ENCODE measurements at places on chromosomes 5 and 9.

- H3K27me3 ChIP-seq = no peaks in the 10 kb centered on the region
- H3K36me3 ChIP-seq = peaks cover 2% of the 10 kb centered on the region
- peak; percentile 25 for DNase-seq
- H3K4me1 ChIP-seq = peaks cover 19% of the 10 kb centered on the region
- peak overlapping the region; percentile 60 for H3K4me3 ChIP-seq
Observed at GRCh38 chr9:136484153-136485048, 1.6 kb upstream of the SEC16A start.

DNA sequence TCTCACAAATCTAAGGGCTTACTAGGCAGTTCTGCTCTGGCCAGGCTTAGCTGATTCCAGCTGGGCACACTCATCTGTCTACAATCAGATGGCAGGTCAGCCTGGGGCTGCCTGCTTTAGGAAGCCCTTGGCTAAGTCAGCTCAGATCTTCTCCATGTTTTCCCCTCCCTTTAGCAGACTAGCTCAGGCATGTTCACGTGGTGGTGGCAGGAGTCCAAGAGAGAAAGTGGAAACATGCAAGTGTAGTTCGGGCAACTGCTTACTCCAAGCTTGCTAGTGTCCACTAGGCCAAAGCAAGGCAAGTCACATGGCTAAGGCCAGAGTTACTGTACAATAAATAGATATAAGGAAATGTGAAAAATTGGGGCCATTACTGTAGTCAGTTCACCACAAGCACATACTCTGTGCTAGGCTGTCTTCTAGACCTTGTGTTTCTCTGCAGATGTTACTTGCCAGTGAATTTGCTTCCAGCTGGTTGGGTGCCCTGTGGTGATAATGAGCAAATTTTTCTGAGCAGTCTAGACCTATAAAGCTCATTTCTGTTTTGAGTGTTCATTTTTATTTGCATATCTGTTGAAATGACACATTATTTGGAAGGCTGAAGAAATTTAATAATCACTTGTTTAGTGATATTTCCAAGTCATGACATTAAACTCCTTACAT lies 38.3 kb downstream of the RECK start:
- H3K27ac ChIP-seq = no peak overlapping the region
- no peak for DNase-seq
- H3K27me3 ChIP-seq = no peaks in the 10 kb centered on the region
- peaks cover 9% of the 10 kb centered on the region for H3K4me1 ChIP-seq
- H3K4me3 ChIP-seq = no peak overlapping the region
- H3K36me3 ChIP-seq = peaks cover 7% of the 10 kb centered on the region

- H3K27ac ChIP-seq = no peak overlapping the region
- no peak for DNase-seq
- H3K36me3 ChIP-seq = peaks cover 11% of the 10 kb centered on the region
- no peaks in the 10 kb centered on the region for H3K4me1 ChIP-seq
Observed at GRCh38 chr9:122325124-122325523, 45.7 kb upstream of the PTGS1 start.

- DNase-seq = no peak
- no peak overlapping the region for H3K27ac ChIP-seq
- H3K4me3 ChIP-seq = no peak overlapping the region
- H3K36me3 ChIP-seq = no peaks in the 10 kb centered on the region
- H3K4me1 ChIP-seq = no peaks in the 10 kb centered on the region
- H3K27me3 ChIP-seq = peaks cover 9% of the 10 kb centered on the region
Observed at GRCh38 chr9:68913054-68913453, 100.9 kb downstream of the PRKACG start.

- no peak overlapping the region for H3K27ac ChIP-seq
- no peak overlapping the region for H3K4me3 ChIP-seq
- peaks cover 2% of the 10 kb centered on the region for H3K36me3 ChIP-seq
- DNase-seq = no peak
Observed at GRCh38 chr5:128491291-128491690, 46.8 kb downstream of the FBN2 start.

DNA sequence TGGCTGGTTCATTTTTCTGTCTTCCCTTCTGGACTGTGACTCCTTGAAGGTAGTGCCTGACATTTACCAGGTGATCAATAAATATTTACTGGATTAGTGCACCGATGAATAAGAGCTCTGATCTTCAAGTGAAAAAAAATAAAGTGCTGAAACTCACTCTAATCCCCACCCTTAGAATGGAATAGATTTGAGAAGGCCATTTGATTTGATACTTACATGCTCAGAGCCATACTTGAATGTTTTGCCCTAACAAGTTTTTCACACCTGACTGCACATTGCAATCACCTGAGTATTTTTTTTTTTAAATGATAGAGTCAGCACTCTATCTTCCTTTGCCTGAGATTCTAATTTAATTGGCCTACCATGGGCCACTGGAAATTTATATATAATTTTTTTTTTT lies 105.7 kb downstream of the LRRC70 start:
- H3K27me3 ChIP-seq = peaks cover 6% of the 10 kb centered on the region
- H3K4me3 ChIP-seq = no peak overlapping the region
- DNase-seq = no peak
- H3K4me1 ChIP-seq = no peaks in the 10 kb centered on the region

DNA sequence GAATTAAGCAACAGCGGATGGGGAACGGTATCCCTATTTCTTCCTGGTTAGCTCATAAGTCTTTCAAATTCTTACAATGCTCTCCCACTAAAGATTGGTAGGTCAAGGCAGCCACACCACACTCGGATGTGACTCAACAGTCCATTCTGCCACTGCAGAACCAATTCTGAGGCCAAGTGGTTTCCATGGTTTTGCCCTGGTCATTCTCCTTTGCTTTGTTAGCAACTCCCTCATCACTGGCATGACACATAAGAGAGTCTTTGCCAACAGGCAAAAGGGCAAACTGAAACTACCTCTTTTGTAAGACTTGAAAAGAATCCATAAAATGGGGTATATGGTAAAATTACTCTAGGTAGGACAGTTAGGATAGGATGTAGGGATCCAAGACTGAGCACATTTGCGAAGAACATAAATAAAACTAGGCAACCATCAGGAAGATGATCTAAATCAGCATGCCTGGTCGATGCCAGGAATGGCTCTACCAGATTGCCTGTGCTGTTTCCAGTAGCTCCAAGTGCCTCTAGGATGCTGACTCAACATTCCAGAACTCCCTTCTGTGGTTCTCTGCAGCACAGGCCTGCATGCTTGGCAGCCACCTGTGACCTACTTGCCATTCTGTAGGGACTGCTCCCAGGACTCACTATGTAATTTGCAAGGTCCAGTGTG lies 105.4 kb downstream of the DCP2 start:
- H3K4me1 ChIP-seq = no peaks in the 10 kb centered on the region
- no peaks in the 10 kb centered on the region for H3K27me3 ChIP-seq
- no peak overlapping the region for H3K27ac ChIP-seq
- DNase-seq = no peak

GRCh38 chr9:115164511-115164974 lies 46.6 kb upstream of the TNC start:
- no peaks in the 10 kb centered on the region for H3K36me3 ChIP-seq
- H3K27me3 ChIP-seq = peaks cover 12% of the 10 kb centered on the region
- no peak for DNase-seq
- no peak overlapping the region for H3K4me3 ChIP-seq
- no peak overlapping the region for H3K27ac ChIP-seq
- H3K4me1 ChIP-seq = no peaks in the 10 kb centered on the region

DNA sequence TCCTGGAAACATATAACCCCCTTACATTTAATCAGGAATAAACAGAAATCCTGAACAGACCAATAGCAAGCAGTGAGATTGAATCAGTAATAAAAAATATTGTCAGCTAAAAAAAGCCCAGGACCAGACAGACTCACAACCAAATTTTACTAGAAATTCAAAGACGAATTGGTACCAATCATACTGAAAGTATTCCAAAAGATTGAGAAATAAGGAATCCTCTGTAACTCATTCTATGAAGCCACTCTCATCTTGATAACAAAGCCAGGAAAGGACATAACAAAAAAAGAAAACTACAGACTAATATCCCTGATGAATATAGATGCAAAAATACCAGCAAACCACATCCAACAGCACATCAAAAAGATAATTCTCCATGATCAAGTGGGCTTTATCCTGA lies 714.0 kb downstream of the SEMA5A start:
- H3K4me1 ChIP-seq = no peaks in the 10 kb centered on the region
- H3K27me3 ChIP-seq = no peaks in the 10 kb centered on the region
- no peak for DNase-seq
- H3K4me3 ChIP-seq = no peak overlapping the region
- H3K36me3 ChIP-seq = no peaks in the 10 kb centered on the region

DNA sequence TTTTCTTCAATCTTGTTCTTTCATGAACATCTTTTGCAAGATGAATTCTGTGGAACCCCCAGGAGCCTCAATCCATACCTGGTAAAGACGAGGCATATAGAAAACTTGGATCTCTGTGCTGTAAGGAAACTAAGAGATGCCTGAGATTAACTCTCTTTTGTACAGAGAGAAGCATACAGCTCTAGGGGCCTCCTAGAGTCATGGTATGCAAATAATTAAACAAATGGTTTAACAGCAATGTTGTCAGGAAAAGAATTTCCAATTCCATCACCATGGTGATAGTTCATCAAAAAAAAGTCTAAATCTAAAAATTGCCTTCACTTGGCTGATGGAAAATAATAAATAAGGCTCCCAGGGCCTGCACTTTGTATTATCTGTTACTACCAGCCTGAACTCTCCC lies 275.4 kb downstream of the SLIT3 start:
- no peaks in the 10 kb centered on the region for H3K36me3 ChIP-seq
- peaks cover 35% of the 10 kb centered on the region for H3K27me3 ChIP-seq
- DNase-seq = no peak
- H3K4me1 ChIP-seq = no peaks in the 10 kb centered on the region
- no peak overlapping the region for H3K4me3 ChIP-seq
- no peak overlapping the region for H3K27ac ChIP-seq

- no peak overlapping the region for H3K4me3 ChIP-seq
- H3K36me3 ChIP-seq = peaks cover 2% of the 10 kb centered on the region
- no peak for DNase-seq
- no peak overlapping the region for H3K27ac ChIP-seq
Observed at GRCh38 chr5:41812156-41812555, 58.1 kb downstream of the OXCT1 start.

GRCh38 chr5:111280282-111280951 lies 56.2 kb downstream of the CAMK4 start:
- H3K4me3 ChIP-seq = no peak overlapping the region
- H3K4me1 ChIP-seq = peaks cover 36% of the 10 kb centered on the region
- DNase-seq = no peak
- H3K27me3 ChIP-seq = no peaks in the 10 kb centered on the region

DNA sequence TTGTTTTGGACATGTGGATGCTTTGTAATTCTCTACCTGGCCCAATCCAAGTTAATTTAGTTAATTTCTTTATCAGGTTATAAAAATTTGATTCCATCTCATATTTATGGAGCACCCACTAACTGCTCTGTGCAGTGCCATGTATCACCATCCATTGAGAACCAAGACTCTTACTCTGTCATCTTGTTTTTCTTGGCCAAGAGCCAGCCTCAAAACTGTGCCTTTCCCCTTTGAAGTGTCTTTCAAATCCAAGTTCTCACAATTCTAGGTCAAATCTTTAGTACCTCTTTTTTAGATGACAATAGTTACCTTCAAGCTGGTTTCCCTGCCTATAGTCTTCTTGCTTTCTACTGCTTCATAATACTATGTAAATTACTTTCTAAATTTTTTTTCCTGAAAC lies 3.2 kb downstream of the COMMD10 start:
- no peak overlapping the region for H3K4me3 ChIP-seq
- no peaks in the 10 kb centered on the region for H3K27me3 ChIP-seq
- no peak overlapping the region for H3K27ac ChIP-seq
- H3K4me1 ChIP-seq = peaks cover 28% of the 10 kb centered on the region

GRCh38 chr9:18666986-18667772 lies 193.2 kb downstream of the ADAMTSL1 start:
- no peak for DNase-seq
- no peak overlapping the region for H3K27ac ChIP-seq
- H3K36me3 ChIP-seq = no peaks in the 10 kb centered on the region
- H3K4me1 ChIP-seq = no peaks in the 10 kb centered on the region

DNA sequence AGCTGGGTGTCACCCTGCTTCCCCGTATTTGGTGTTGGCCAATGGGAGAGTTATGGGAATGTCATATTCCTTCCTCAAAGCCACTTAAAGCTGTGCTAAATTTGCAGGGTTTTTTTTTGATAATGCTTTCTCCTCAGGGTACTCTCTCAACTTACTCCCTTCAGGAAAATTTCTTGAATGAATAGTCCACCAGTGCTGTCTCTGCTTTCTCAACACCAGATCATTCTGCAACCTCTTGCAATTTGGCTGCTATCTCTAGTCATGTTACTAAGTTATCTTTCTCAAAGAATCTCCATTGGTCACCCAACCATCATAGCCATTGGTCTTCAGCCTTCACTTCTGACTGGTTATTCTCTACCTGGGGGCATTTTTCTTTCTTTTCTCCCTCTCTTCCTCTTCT lies 13.4 kb upstream of the TNFAIP8 start:
- peak overlapping the region; percentile 89 for H3K4me3 ChIP-seq
- H3K27me3 ChIP-seq = no peaks in the 10 kb centered on the region
- H3K36me3 ChIP-seq = peaks cover 2% of the 10 kb centered on the region
- H3K4me1 ChIP-seq = peaks cover 82% of the 10 kb centered on the region
- H3K27ac ChIP-seq = peak overlapping the region; percentile 99

DNA sequence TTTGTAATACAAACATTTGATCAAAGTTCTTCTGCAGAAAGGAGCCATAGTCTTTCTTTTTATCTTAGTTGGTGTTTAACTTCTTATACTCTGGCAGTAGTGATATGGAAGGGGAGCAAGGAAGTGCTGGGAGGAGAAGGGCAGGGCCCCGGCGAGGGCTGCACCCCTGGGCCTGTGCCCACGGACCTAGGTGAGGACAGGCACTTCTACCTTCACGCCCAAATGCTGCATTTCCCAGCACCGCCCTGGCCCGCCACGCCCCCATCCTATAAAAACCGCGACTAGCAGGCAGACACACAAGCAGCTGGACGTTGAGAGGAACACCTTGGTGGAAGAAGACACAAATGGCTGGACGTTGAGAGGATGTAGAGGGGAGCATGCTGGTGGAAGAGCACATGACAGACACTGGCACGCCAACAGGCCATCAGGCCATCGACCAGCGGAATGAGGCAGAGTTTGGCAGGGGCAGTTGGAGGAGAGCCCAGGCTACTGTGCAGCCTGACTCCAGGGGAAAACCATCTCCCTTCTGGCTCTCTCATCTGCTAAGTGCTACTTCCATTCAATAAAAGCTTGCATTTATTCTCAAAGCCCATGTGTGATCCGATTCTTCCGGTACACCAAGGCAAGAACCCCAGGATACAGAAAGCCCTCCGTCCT lies 81.5 kb upstream of the C9orf72 start:
- no peak overlapping the region for H3K27ac ChIP-seq
- peaks cover 5% of the 10 kb centered on the region for H3K27me3 ChIP-seq
- no peak for DNase-seq
- H3K36me3 ChIP-seq = no peaks in the 10 kb centered on the region
- H3K4me1 ChIP-seq = no peaks in the 10 kb centered on the region

- H3K36me3 ChIP-seq = no peaks in the 10 kb centered on the region
- no peak overlapping the region for H3K27ac ChIP-seq
- no peak for DNase-seq
- no peak overlapping the region for H3K4me3 ChIP-seq
- no peaks in the 10 kb centered on the region for H3K27me3 ChIP-seq
Observed at GRCh38 chr9:111078391-111079038, 40.2 kb upstream of the LPAR1 start.

GRCh38 chr9:133958756-133959155 lies 33.4 kb downstream of the VAV2 start:
- no peak for DNase-seq
- peak overlapping the region; percentile 47 for H3K4me3 ChIP-seq
- no peaks in the 10 kb centered on the region for H3K27me3 ChIP-seq
- peaks cover 22% of the 10 kb centered on the region for H3K4me1 ChIP-seq
- H3K36me3 ChIP-seq = no peaks in the 10 kb centered on the region
